ENCODE measurements at places on chromosomes 11 and 22.

DNA sequence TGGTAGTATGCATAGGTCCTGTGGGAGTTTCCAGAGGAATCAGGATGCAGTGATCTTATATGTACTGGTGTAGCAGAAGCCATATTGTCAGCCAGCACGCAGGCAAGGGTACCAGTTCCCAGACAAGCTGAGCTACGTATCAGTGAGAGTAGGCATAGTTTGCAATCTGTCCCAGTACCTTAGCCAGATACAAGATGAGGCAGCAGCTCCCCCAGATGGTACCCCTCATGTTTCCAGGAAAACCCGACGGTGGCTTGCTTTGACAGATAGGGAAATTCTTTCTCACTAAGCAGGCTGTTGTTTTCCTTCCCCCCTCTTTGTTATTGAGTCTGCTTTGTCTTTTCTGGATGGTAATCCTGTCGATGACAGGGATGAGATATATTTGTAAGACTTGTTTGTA lies 109.7 kb upstream of the RRM1 start:
- peak; percentile 52 for DNase-seq

- no peak for DNase-seq
These were observed 69.2 kb downstream of the GDPD4 start for GRCh38 chr11:77232242-77232641.

DNA sequence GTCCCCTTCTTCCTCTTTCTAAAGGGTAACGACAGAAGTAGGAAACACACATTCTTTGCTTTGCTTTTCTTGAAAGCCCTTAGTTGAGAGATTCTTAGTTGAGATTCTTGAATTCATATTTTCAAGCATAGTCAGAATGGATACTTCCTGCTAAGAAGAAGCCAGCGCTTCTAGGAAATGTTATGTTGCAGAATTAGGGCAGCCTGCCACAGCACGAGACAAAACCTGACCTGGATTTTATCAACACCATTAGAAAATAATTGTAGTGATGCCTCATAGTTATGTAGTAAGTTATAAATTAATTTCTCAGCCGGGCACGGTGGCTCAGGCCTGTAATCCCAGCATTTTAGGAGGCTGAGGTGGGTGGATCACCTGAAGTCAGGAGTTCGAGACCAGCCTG lies 37.9 kb upstream of the NUP160 start:
- peak; percentile 70 for DNase-seq

DNA sequence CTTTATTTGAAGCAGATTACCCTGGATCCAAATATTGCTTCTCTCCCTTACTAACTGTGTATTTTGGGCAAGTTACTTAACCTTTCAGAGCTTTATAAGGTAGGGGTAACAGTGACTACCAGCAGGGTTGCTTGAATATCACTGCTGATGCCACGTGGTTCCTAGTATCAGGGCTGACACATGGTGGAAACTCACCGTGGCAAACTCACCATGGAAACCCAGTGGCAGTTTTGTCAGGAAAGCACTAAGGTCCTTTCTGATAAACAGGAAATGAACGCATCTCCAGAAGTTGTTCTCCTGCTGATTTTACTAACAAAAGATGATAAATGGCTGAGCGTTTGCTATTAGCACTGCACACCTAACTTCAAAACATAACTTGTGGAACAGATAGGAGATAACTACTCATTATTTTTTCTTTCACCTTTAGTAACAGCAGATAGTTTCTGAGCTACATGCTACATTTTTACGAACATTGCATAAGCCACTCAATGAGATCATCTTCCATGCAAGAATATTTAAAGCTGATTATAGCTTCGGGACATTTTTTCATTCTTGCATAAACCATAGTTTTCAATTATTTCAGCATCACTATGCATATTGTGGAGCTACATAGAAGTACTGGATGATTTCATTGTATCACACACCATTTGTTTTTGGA lies 59.7 kb upstream of the RAG2 start:
- DNase-seq = no peak

DNA sequence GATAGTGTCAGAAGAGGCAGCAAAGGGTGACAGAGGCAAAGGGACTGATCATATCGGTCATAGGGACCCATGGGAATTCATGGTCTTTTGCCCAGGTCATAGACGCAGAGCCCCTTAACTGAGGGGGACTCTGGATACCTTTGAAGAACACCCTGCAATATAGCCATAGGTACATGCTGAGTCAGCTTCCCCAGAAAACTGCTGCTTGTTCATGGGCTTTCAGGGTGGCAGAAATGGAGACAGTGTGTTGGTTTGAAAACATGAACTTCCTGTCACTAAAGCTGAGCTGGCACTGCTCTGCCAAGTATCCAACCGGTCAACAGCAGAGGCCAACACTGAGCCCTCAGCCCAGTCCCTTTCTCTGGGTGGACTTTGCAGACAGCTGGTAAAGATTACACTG lies 114.2 kb downstream of the EFCAB6 start:
- no peak for DNase-seq

DNA sequence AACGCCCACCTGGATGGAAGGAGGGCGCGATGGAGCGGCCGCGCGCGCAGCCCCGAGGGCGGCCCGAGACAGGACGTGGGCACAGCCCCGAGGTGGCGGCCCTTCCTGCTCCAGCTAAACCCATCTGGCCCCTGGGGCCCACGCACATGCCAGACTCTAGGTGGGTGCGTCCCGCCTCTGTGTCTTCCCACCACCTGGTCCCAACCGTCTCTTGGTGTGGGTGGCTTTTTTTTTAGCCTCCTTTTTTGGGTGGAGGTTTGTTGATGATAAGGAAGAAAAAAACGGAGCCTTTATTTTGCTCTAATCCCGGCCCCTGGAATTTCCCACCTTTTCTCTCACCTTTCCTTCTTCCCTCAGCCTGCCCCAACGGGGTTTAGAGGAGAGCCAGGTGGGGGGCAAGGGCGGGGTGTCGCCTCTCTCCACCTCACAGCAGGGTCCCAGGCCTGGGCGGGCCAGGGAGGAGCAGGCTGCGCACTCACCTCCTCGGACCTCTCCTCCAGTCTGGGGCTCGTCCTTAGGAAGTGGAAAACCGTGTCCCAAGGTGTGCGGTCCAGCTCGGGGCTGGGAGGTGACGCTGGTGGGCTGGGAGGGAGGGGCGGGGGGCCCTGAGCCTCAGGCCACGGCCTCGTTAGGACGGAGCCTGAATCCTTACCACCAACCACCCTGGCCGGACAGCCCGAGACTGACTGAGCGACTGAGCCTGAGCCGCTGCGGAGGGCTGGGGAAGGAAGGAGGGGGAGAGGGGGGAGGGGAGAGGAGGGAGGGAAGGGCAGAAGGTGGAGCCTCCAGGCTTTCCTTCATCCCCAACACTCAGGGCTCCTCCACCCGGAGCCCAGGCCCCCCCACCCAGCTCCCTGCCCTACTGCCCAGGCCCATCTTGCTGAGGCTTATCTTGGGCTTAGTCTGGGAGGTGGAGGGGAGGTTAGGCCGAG lies at the start of gene SOX10:
SOX10 (minus strand) TSS at position 696 of the 932 bp plus-strand sequence. CDS start 771 bp downstream, outside the sequence.
- DNase-seq = no peak

DNA sequence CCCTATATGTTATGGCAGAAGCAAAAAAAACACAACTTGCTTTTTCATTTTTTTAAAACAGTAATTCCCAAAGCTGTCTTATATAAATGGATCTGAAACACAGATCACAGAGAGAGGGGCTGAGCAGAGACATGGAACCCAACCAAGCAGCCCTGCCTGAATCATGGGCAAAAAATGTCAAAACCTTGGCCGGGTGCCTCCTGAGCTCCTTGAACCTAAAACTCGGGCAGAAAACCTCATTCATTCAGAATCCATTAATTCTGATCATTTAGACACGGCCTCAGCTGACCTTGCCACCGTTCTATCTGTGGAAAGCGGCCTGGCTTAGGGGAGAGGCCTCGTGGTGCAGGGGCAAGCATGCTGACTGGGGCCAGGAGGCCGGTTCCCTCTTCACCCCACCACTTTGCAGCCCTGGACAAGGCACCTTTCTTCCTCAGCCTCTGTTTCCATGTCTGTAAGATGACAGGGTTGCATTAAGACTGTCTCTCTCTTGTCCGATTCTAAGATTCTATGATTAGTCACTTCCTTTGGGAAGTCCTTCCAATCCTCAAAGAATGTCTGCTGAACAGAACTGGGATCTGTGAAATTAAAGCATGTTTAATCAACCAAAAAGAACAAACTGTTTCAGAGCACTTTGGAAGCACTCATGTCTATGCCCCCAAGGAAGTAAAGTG lies 26.0 kb downstream of the TENM4 start:
- DNase-seq = no peak

DNA sequence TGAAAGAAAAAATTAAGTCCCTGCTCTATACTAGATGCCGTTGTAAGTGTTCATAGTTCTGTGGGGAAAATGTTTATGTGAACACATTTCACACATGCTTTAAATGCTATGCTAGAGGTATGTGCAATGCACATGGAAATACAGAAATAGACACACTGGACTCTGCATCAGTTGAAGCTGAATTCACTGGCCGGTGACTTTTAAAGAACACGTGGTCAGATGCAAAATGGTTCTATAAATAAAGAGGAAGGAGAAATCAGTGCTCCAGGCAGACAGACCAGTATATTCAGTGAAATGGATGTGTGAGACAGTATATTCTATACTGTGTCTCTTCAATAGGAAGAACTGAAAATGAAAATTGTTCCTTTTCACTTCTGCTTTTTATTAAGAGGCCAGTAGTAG lies 29.9 kb downstream of the TRPC6 start:
- no peak for DNase-seq

Data from CD4-positive, alpha-beta T cell treated with Interleukin-2 at 100 ng/mL for 4 hours (primary cell).